ENCODE measurements at places on chromosomes 13 and 19. TPM values are rescaled to one million over a fixed set of nuclear protein-coding genes. Genes with fewer than 3 reads are reported as not detected.

- H3K27me3 ChIP-seq: no peaks in the 10 kb centered on the region
- no peak overlapping the region for H3K4me3 ChIP-seq
- H3K4me1 ChIP-seq: no peaks in the 10 kb centered on the region
- no peaks in the 10 kb centered on the region for H3K36me3 ChIP-seq
- peak; percentile 59 for DNase-seq
These were observed 717.3 kb downstream of the DACH1 start for GRCh38 chr13:71149498-71150363.

- no peaks in the 10 kb centered on the region for H3K4me1 ChIP-seq
- H3K27ac ChIP-seq: no peak overlapping the region
- no peak overlapping the region for H3K4me3 ChIP-seq
These were observed 68.6 kb downstream of the ERCC5 start for GRCh38 chr13:102914339-102914930.

DNA sequence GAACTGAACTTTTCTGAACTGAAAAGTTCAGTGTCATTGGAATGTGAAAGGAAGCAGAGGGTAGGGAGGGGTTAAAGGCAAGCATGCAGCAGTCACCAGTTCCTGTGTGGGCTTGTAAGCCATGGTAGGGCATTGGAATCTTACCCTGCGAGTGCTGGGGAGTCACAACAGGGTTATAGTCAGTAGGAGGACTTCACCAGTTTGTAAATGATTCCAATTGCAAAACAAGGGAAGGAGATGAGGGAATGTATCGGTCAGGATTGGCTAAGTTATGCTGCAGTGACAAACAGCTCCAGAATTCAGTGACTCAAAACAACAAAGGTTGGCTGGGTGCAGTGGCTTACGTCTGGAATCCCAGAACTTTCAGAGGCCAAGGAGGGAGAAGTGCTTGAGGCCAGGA, 12.8 kb downstream of the LYPD3 start:
- DNase-seq: no peak
- H3K4me1 ChIP-seq: peaks cover 4% of the 10 kb centered on the region
- no peak overlapping the region for H3K27ac ChIP-seq
- no peak overlapping the region for H3K4me3 ChIP-seq

DNA sequence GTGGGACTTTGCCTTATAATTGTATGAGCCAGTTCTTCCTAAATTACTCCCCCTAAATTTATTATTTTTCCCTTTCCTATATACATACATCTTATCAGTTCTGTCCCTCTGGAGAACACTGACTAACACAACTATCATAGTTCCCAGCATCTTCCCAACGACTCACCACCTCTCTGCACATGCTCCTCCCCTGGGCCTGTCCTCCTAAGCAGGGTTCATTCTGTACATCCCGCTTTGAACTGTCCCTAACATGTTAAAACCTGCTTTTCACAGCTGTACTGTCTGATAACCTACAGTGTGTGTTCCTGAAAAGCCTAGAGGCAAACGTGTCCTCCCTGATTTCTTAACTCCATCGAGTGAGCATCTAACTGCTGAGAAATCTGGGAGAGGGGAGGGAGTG, 141.7 kb downstream of the EFNB2 start:
- H3K4me3 ChIP-seq: no peak overlapping the region
- H3K27ac ChIP-seq: no peak overlapping the region
- H3K27me3 ChIP-seq: no peaks in the 10 kb centered on the region
- no peak for DNase-seq
- H3K36me3 ChIP-seq: no peaks in the 10 kb centered on the region
- no peaks in the 10 kb centered on the region for H3K4me1 ChIP-seq

GRCh38 chr13:76038920-76039716, 403.0 kb downstream of the LMO7 start:
- no peaks in the 10 kb centered on the region for H3K36me3 ChIP-seq
- H3K27me3 ChIP-seq: no peaks in the 10 kb centered on the region
- H3K4me1 ChIP-seq: no peaks in the 10 kb centered on the region
- DNase-seq: no peak
- H3K4me3 ChIP-seq: no peak overlapping the region
- no peak overlapping the region for H3K27ac ChIP-seq

- no peak for DNase-seq
- no peaks in the 10 kb centered on the region for H3K36me3 ChIP-seq
- no peak overlapping the region for H3K4me3 ChIP-seq
- no peak overlapping the region for H3K27ac ChIP-seq
These were observed 203.4 kb upstream of the MIR17HG start for GRCh38 chr13:91144054-91144453.

DNA sequence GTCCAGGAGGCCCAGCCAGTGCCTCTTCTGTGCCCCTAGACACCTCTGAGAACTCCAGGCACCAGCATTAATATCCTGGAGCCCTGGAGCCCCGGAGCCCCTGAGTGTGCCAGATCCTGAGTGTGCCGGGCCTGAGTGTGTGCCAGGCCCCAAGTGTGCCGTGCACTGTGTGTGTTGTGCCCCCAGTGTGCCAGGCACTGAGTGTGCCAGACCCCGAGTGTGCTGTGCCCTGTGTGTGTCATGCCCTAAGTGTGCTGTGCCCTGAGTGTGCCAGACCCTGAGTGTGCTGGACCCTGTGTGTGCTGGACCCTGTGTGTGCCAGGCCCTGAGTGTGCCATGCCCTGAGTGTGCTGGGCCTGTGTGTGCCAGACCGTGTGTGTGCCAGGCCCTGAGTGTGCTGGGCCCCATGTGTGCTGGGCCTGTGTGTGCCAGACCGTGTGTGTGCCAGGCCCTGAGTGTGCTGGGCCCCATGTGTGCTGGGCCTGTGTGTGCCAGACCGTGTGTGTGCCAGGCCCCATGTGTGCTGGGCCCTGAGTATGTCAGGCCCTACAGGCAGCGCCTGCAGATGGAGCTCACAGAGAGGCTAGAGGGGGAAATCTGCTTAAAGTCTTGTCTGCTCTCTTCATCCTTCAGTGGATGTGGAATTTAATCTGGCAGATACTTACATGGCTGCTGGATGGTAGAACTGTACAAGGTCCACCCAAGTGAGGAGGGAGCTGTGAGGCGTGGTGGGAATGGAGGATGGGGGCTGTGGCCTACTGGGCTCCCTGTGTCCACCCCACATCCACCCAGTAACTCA, 53.9 kb downstream of the C13orf46 start:
- DNase-seq: peak; percentile 1
- H3K27ac ChIP-seq: no peak overlapping the region
- no peak overlapping the region for H3K4me3 ChIP-seq
- no peaks in the 10 kb centered on the region for H3K36me3 ChIP-seq

The MAN2B1 gene
- total RNA-seq: 41.7 TPM

The GPC5 gene
- total RNA-seq: 2.8 TPM

Data from stomach (tissue), 19 donors.